CD4-positive, alpha-beta T cell treated with Interleukin-6 at 100 ng/mL for 8 hours (primary cell): ENCODE measurements at places on chromosomes 1 and 21.

GRCh38 chr1:58732087-58732775 is 32.4 kb upstream of the MYSM1 start:
- DNase-seq: no peak

GRCh38 chr1:212629450-212630157 is 21.0 kb downstream of the ATF3 start:
- no peak for DNase-seq

- DNase-seq: no peak
These were observed 51.9 kb downstream of the ABL2 start for GRCh38 chr1:179177615-179178014.

GRCh38 chr1:55684131-55684650 is 469.0 kb upstream of the USP24 start:
- DNase-seq: no peak

DNA sequence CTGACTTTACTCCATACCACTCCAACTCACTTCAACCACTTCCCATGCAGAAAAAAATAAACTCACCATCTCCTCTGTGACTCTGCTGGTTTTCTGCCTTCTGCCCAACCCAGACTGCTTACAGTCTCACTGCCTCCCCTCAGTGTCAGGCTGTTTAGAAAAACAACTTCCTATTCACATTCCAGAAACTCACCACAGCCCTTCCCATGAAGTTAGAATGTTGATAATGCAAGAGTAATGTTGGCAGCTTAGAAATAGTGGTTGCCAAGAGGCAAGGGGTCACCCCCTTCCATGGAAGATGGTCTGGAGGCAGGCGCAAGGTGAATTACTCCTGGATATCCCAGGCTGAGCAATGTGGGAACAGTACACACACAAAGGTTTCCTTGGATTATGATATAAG is at the start of gene SELP:
Gene SELP, minus strand, starts transcription at position 119 of the 400 bp plus-strand sequence. Its CDS starts 50 bp downstream, at position 69.
- no peak for DNase-seq

GRCh38 chr1:211822677-211823407 is 7.7 kb downstream of the LPGAT1 start:
- DNase-seq: no peak

- DNase-seq: no peak
These were observed 29.8 kb upstream of the CFAP298 start for GRCh38 chr21:32641710-32642698.
